SJSA1 (cell line): ENCODE measurements at places on chromosomes 2 and 18. TPM values are rescaled to one million over a fixed set of nuclear protein-coding genes. Genes with fewer than 3 reads are reported as not detected.

PPP1R1C gene
- total RNA-seq, result 0.32 TPM in 1 of 2 replicates, not detected in the other

- DNase-seq, result no peak
Measured at GRCh38 chr2:9764153-9764778, 79.0 kb upstream of the TAF1B start.

DNA sequence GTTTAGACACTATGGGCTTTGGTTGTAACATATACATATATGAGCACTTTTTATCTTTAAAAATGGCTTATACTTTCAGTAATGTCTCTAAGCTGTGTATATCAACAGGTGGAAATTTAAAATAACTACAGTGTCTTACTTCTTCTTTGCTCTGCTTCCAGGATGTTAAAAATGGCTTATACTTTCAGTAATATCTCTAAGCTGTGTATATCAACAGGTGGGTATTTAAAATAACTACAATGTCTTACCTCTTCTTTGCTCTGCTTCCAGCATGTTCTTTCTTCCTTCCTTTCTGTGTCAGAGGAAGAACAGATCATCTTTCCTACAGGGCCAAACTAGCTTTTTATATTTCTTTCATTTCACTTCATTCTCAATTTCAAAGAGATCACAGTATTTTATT, 689.6 kb downstream of the EPHA4 start:
- no peak for DNase-seq

GRCh38 chr2:118310681-118311429, 222.6 kb downstream of the INSIG2 start:
- no peak for DNase-seq

- DNase-seq, result no peak
Measured at GRCh38 chr18:29841631-29842030, 1200.9 kb downstream of the DSC3 start.

HOXD1 gene
- not detected in 2 replicates for total RNA-seq

SCYGR4 gene
- not detected in 2 replicates for total RNA-seq

NCKAP5 gene
- total RNA-seq, result 1.2 and 2.5 TPM in 2 replicates

TEX261 gene
- total RNA-seq, result 19.1 and 50.5 TPM in 2 replicates

DNA sequence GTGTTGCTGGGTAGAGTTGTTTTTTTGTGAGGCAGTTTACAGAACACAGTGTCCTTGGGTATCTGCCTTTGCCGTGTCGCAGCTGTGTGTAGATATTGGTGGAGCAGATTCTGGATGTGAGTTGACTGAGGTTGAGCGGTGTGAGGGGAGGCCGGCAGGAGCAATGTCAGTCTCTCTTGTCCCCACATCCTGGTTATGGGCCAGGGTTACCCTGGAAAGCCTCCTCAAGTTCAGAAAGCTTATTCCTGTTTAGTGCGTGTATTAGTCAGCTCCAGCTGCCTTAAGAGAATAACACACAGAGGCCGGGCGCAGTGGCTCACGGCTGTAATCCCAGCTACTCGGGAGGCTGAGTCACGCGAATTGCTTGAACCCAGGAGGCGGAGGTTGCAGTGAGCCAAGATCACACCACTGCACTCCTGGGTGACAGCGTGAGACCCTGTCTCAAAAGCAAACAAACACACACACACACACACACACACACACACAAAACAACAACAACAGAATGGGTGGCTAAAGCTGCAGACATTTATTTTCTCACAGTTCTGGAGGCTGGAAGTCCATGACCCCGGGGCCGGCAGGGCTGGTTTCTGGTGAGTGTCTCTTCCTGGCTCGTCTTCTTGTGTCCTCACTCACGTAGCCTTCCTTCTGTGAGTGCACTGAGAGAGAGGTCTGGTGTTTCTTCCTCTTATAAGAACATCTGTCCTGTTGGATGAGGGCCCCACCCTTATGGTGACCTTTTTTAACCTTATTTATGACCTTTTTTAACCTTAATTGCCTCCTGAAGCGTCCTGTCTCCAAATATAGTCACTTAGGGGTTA, 5.1 kb downstream of the NCK2 start:
- no peak for DNase-seq

- peak; percentile 66 for DNase-seq
Measured at GRCh38 chr2:10658041-10658913, 31.5 kb downstream of the NOL10 start.

TFPI gene
- 82.1 and 133 TPM in 2 replicates for total RNA-seq

GRCh38 chr2:232567721-232568120, 17.2 kb downstream of the EIF4E2 start:
- no peak for DNase-seq

DNA sequence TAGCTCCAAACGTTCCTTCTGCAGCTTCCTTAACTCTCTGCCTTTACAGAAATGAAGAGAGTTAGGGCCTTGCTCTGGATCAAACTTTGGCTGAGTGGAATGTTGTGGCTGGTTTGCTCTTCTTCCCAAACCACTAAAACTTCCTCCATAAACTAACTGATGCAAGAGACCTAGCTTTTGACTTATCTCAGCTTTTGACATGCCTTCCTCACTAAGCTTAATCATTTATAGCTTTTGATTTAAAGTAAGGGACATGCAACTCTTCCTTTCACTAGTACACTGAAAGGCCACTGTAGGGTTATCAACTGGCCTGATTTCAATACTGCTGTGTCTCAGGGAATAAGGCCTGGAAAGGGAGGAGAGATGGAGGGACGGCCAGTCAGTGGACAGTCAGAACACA, 8.3 kb downstream of the PXDN start:
- DNase-seq, result peak; percentile 6

GRCh38 chr2:72927619-72928550, 10.6 kb downstream of the EMX1 start:
- no peak for DNase-seq

GRCh38 chr2:12261986-12262680, 454.6 kb upstream of the TRIB2 start:
- DNase-seq, result no peak

DNA sequence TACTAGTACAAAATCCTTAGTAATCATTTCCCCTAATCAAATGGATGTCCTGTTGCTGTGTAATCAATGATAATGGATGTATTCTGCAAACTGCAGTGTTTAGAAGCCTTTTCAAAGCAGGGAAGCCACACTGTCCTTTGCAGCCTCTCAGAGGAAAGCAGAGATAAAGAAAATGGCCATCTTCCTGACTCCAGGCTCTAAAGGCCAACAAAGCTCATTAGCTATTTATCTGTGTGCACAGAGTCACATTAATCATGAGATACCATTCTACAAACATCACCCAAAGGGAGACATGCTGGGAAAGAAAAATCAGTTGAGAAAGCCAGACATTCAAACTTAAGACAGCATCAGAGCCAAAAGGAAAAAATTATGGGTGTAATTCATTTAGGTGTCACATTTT, 165.0 kb downstream of the RAD51AP2 start:
- no peak for DNase-seq

DNA sequence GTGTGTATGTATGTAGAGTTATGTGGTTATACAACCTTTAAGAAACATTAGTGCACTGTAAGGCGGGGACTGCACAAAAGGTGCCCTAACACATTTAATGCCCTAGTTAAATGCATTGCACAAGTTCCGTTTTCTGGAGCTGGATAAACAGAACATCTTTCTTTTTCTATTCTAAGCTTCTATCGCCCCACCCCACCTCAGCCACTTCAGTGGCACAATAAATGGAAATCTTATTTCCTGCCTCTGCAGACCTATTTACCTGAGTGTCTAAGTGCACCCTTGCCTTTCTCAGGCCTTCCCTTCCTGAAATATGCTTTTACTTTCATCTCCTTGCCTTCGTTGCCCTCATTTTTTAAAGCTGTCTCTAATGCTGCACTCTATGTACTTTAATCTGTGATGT, 123.5 kb downstream of the TANC1 start:
- no peak for DNase-seq

AGAP1 gene
- total RNA-seq, result 15.4 and 23.4 TPM in 2 replicates

CABLES1 gene
- total RNA-seq, result 3.2 and 5.1 TPM in 2 replicates

MAP3K19 gene
- 0.08 TPM in 1 of 2 replicates, not detected in the other for total RNA-seq

BCL2 gene
- total RNA-seq, result 4.2 and 7.8 TPM in 2 replicates

- DNase-seq, result no peak
Measured at GRCh38 chr2:237451643-237452469, 35.2 kb upstream of the MLPH start.

SLC5A7 gene
- total RNA-seq, result not detected in 2 replicates

SERTAD2 gene
- total RNA-seq, result 19.5 and 21.4 TPM in 2 replicates

SLC16A14 gene
- total RNA-seq, result 0.47 and 1.5 TPM in 2 replicates

PTPRM gene
- 33.1 and 68.3 TPM in 2 replicates for total RNA-seq

DNA sequence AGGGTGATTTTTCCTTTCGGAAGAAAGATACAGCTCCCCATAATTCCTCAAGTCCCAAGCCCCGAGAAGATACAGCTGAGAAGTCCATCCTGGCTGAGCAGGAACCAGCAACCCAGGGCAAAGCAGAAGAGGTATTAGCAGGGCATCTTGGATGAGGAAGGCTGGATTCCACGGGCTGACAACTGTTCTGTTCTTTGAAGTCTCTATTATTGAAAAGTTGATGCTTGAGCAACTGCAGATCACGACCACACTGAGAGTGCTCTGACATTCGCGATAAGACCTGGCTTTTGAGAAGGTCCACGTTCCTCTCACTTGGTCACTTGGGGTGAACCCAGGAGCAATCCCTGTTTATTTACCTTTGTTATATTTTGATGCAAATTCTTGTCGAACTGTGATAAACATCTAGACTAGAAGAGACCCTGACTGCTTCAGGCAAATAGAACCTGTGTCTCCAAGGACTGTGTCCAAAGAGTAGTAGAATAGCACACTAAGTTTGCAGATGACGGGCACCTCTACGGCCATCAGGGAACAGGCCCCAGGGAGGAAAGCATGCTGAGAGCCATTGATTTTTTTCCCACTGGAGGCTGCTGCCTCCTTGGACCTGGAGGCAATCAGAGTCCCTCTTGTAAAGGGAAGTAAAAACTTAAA, 133.1 kb downstream of the ARL4C start:
- no peak for DNase-seq

ELAC1 gene
- 6.1 and 8.2 TPM in 2 replicates for total RNA-seq

CCDC74A gene
- 0.63 and 4.3 TPM in 2 replicates for total RNA-seq

C2orf80 gene
- not detected in 2 replicates for total RNA-seq

SCG2 gene
- total RNA-seq, result 5.0 and 6.2 TPM in 2 replicates

- DNase-seq, result no peak
Measured at GRCh38 chr2:20744366-20745335, 77.7 kb downstream of the GDF7 start.

TLX2 gene
- total RNA-seq, result not detected in 2 replicates

DNA sequence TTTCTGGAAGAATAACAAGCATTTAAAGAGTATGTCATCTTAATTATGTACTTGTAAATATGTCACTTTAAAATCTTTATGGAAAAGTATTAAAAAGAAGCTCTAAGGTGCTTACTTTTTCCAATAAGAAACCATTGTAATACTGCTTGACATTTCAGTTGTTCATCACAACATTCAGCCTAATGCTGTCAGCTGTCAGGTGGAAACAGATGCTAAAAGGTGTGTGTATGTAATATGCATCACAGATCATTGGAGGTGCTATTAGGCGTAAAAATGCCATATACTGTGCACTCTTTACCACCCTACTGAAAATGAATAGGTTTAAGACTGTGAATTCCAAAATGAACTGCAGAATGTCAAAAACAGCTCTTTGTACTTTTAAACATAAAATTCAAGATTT, 40.3 kb downstream of the METTL8 start:
- DNase-seq, result no peak

RIT2 gene
- not detected in 2 replicates for total RNA-seq

GRCh38 chr2:30664761-30665358, 142.4 kb downstream of the CAPN13 start:
- DNase-seq, result peak; percentile 96

DNA sequence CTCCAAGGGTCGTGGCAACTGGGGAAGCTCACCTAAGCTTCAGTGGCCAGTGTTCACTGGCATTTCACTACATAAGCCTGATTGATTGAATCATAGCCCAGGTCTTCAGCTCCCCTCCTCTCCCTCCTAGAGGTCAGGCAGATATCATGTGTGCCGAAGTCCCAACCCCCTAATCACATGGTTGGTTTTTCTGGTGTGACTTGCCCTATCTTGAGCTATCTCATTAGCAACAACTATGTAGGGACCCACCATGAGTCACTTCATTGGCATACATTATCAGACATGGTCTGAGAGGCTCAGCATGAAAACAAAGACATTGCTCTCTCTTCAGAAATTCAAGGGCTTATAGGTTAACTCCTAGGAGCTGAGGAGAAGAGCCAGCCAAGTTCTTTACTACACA, 76.8 kb downstream of the LYPD1 start:
- DNase-seq, result peak; percentile 19
